ENCODE measurements at places on chromosomes 3 and 15.

GRCh38 chr15:57263520-57263919, 112.8 kb upstream of the CGNL1 start:
- no peak for DNase-seq

GRCh38 chr3:115146032-115146417, 1.1 kb downstream of the ZBTB20 start:
- peak; percentile 28 for DNase-seq

DNA sequence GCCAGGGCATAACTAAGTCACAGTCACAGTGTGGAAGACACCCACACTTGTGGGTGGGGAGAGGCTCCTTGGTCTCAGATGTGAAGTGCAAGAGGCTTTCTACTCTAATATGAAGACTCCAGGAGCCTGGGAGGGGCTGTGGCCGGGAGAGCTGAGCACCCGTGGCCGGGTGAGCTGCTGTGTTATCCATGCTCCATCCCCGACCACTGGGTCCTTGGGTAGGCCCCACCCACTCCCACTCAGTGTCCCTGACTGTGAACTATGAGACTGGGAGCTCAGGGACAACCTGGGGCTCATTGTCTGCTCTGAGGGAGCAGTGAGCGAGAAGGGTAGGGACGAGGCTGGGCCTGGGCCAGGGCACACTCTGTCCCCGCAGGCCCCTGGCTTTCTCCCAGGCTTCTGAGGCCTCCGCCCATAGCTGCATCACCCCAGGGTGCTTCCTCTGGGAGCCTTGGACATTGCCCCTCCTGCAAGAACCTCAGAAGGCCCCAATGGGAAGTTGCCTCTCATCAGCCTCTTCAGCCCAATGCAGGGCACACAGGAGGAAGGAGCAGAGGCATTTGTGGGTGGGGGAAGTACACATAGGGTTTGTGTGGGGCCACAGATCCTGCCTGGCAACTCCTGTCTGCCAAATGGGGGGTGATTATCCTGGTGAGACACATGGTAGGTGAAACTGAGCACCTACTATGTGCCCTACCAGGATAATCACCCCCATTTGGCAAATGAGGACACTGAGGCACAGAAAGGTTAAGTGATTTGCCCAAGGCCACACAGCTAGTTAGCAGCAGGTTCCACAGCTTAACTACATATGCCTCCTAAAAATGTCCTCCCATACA, 2.4 kb downstream of the ANPEP start:
- no peak for DNase-seq

DNA sequence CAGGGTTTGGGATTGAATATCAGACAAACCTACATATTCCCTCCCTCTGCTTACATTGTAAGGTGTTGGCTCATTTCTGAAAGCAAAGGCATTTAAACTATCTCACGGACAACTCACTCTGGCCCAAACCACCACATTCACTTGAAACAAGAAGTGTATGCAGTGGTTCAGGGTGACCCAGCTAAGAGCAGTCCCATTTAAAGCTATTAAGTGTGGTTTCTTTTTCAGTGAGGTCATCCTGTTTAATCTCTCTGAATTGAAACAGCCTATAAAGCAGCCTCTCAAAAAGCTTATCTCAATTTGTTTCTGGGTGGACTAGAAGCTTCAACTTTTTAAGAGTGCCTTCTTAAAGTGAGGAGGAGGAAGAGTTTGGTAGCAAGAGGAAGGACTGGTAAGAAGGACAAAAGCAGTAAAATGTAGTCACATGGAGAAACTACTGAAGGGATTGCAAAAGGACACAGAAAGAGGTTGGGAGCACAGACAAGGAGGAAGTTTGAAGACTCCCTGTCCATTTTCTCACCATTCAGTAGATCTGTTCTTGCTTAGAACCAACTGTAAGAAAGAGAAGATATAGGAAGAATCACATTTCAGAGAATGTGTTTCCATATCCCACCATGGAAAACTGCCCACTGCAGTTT, 151.6 kb downstream of the TMCO5A start:
- DNase-seq = no peak

DNA sequence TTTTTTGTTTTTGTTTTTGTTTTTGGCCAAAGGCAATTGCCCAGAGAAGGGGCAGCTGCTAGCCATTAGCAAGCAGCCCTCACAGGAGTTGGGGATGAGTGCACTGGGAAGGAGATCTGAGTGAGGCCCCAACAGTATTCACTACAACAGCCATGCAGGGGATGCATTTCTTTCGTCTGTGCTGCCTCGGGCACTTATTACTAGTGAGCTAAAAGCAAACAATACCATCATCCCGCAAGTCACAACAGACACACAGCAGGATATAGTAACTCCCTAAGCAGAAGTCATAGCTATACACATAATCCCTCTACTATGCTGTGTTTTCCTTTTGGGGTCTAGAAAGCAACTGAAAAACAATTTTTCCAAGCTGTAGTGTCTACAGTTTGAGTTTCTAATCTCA, 27.2 kb downstream of the CRTAP start:
- no peak for DNase-seq

DNA sequence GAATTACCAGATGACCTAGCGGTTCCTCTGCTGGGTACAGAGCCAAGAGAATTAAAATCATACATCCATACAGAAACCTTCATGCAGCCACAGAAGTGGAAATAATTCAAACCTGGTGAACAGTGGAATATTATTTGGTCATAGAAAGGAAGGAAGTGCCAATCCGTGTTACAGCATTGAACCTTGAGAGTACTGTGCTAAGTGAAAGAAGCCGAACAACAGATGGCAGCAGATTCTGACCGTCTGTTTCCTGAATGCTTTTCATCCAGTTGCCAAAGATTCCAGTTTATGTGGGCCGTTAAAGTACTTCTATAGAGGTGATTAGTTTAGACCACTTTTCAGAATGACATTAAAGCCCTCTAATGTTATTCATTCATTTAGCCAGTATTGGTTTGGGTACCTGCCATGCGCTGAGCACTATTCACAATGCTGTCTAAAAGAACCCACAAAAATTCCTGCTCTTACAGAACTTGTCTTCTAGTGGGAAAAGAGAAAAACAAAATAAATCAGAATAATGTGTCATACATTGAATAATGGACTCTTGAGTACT, 45.8 kb upstream of the SENP5 start:
- no peak for DNase-seq

- DNase-seq = no peak
These were observed 111.1 kb downstream of the FMN1 start for GRCh38 chr15:33083232-33084081.

- DNase-seq = no peak
These were observed 10.1 kb upstream of the MINDY2 start for GRCh38 chr15:58761010-58761388.

- no peak for DNase-seq
These were observed 735.6 kb downstream of the PDCD6IP start for GRCh38 chr3:34534013-34534412.

DNA sequence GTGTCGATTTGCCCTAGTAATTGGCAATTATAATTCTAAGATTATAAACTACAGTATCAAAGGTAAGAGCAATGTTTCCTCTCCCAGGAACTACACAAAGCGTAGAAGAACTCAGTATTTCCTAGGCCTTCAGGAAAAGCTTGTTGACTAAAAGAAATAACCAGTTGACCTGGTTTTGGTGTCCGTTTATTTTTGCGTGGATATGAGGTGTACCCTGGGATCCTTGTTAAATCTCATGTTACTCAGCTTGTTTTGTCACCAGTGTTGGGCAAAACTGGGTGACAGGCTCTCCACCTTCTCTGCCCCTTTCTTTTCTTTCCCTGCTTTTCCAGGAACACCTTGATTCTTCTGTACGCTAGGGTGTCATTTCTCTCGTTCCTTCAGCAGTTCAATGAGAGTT, 97.2 kb downstream of the CACNA1D start:
- DNase-seq = no peak

- DNase-seq = no peak
These were observed 224.3 kb downstream of the EDEM1 start for GRCh38 chr3:5411786-5412185.

DNA sequence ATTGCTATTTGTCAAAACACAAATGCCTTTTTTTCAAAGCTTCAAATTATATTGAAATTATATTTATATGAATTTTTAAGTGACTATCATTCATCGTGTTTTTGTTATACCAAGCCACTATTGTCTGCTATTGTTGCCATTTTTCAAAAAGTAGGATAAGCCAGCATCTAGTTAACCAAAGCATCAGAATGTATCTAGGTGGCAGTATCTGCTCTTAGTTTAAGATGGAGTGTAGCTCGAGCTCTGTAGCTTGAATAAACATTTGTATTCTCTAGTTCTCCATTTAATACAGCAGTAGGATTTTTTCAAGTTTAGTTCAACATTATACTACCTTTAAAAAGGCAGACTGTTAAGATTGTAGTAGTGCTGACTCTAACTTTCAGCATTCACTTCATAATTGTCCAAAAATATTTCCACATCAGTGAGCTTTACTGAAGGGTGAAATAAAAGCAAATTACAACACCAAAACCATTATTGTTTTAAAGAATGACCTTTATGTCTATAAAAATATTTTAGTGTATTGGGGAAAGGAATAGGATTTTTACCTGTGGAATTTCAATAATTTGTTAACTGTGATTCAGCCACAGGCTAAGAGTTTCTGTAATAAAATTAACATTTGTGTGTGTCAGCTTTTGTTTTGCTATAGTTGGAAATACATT, 19.6 kb upstream of the C15orf61 start:
- no peak for DNase-seq

DNA sequence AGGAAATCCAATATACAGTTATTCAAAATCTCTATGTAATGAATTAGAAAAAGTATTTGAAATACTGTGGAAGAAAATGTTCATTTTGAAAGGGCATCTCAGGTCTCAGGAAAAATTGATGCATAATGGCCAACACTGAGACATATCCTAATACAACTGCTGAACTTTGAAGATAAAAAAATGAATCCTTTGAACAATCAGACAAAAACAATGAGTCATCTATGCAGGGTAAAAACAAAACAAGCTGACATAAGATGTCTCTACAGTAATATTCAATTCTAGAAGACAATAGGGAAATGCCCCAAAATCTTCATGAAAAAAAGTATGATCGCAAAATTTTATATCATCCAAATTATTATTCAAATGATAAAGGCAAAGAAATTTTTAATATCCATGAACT, 34.0 kb upstream of the ZNF280D start:
- DNase-seq = no peak

DNA sequence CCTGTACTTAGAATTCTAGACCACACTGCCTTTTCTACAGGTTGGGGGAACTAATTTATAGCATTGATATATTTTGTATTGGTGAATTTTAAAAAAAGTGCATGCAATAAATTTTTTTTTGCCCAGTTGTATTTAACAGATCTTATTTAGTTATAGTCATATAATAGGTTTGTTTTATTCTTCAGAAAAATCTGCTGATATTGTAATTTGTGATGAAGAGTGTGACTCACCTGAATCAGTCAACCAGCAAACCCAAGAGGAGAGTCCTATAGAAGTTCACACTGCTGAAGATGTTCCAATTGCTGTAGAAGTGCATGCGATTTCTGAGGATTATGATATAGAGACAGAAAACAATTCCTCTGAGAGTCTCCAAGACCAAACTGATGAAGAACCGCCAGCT, 10.3 kb downstream of the ZNF639 start:
- no peak for DNase-seq

DNA sequence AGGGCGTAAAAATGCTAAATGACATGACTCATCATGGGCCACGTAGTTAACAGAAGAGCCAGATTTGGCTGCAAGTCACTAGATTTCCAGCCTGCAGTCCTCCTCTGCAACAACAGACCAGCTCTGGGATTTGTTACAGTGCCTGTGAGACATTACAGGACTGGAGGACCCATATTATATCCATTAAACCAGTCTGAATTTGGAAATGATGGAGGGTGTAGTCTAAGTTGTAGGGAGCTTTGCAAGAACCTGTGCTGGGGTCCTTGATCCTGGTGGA, 10.8 kb downstream of the ZNF774 start:
- no peak for DNase-seq

DNA sequence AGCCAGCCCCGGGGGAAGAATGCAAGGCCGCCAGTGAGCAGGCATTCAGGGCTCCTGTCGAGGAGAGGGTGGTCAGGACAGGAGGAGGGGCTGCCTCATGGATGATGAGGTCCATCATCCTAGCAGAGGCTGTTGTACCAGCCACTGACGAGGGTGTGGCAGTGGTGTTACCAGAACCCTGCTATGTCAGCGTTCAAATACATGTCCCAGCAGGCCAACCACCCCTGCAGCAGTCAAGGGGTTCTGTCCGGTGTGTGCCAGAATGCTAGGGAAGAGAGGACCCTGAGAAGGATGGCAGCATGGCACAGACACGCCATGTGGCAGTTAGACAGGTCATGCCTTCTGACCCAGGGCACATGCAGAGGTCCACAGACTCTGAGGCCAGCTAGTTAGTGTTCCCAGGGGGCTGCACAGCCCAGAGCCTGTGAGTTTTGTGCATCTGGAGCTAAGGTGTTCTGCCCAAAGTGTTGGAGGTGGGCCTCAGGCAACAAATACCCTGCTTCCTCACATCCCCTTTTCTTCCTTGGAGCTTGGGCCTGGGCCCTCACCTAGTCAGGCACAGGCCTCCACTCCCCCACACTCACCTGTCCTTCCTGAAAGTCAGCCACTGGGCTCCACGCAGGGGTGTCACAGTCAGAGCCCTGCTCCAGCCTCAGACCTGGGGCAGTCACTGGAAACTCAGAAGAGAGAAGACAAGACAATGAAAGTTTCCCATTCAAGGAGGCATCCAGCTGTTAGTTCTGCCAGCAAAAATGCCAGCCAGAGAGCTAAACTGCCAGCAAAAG, 7.8 kb downstream of the PAK6 start:
- DNase-seq = no peak

- DNase-seq = no peak
These were observed 211.4 kb downstream of the RPLP1 start for GRCh38 chr15:69663982-69664381.

- DNase-seq = no peak
These were observed 62.0 kb upstream of the BCL6 start for GRCh38 chr3:187807086-187807862.

DNA sequence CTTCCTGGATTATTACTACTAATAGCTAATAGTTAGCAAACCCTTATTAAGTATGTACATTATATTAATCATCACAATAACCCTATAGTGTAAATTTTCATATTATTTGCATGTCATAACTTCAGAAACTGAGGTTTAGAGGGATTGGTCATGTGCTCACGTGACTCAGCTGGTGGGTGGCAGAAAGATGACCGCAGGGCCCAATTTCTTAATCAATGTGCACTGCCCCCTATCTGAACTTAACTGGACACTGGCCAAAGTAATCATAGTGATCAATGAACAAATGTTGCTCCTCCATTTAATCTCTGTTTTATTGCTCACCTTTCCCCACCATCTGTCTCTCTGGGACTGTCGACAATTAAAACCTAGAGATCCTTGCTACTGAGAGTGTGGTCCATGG, 52.2 kb downstream of the PLD1 start:
- no peak for DNase-seq

- DNase-seq = no peak
These were observed 1.1 kb downstream of the ATP10A start for GRCh38 chr15:25862071-25862471.

DNA sequence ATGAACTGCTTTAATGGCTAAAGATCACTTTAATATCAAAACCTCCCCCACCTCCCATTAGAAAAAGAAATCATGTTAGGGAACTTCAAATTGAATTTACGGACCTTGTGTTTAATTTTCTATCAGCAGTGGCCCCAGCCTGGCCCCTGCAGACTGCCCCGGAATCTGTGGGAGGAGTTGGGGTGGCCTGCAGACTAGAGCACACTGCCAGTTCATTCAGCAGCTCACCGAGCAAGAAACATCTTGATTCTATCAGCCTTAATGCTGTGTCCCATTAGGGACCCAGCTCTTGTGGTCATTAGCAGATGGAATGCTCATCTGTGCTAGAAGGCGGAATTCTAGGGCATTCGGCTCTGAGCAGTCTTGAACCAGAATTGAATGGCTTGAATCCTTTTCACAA, 54.2 kb downstream of the FLNB start:
- DNase-seq = no peak

GRCh38 chr3:20040548-20041196, 426 bp downstream of the KAT2B start:
- DNase-seq = peak; percentile 62
